ENCODE measurements at places on chromosomes 7 and 10.

- no peak for DNase-seq
Observed at GRCh38 chr10:31999836-32000235, 56.4 kb downstream of the KIF5B start.

DNA sequence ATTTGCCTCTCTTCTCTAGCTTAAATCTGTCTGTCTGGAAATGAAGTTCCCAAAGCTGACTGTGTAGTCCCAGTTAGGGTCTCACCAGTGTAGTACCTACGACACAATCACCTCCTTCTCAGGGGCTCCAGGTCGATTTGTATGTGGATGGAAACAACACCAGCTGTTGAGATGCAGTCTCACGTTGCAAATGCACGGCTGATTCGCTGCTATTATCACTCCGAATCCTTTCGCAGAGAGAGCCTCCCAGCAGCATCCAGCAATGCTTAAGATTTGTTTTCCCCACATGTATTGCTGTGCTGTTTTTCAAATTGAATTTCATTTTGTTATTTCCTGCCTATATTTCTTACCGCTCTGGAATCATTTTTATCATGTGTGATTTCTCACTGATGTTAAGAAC, 16.3 kb downstream of the VSTM4 start:
- no peak for DNase-seq

DNA sequence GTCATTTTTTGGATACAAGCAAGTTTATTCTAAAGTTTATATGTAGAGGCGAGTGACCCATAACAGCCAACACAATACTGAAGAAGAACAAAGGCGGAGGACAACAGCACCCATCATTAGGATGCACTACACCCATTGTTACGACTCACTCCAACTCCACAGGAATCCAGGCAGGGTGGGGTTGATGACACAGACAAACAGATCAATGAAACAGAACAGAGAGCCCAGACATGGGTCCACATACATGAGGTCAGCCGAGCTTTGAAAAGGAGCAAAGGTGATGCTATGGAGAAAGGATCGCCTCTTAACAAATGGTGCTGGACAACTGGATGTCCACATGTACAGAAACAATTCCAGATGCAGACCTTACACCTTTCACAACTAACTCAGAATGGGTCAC, 426.4 kb downstream of the PTPRN2 start:
- no peak for DNase-seq

DNA sequence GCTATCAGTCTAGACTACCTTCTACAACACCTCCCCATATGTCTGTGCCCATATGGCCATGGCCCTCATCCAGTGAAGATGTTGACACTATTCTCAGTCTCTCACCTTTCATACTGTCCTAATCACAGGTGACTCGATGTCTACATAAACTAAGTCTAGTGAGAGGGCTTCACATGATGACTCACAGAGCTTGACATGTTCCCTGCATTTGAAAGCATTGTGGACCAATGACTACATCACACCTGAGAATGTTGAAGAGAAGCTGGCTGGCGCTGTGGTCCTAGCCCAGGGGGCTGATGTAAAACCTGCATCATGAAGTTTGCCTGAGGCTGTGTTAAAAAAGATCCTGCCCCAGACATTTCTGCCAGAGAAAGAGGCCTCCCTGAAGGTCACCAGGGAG, 167.2 kb downstream of the NPSR1 start:
- no peak for DNase-seq

DNA sequence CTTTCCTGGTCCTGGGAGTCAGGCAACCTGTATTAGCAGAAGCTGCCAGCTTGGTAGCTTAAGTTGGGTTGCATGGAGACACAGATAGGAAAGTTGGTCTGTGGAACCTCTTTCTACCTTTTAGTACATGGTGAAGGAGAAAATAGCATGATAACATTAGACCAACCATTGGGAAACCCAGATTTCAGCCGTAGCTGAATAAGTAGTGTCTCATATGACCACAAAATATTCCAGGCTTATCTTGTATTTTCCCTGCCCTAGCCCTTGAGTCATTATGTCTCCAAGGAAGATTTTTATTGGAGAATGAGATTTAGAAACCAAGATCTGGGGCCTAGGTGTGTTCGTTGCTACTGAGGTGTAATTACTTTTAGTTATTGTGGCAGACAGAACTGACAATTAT, 67.2 kb downstream of the CCSER2 start:
- no peak for DNase-seq

DNA sequence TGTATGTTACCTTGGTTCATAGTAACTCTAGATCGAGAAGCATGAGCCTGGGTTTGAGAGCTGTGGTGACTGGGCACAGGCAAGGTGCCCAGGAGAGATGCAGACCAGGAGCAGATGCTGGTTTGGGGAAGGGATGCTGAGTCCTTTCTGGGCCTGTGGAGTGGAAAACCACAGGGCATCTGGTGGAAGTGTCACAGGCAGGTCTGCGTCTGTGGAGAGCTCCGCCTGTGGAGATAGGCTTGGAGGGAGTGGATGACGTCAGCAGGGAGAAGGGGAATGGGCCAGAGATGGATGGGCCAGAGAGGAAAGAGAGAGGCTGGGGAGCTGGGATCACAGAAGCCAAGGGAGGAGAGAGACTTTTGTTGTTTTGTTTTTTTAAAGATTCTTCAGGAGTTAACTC, 14.8 kb downstream of the CYP26A1 start:
- DNase-seq, result no peak

DNA sequence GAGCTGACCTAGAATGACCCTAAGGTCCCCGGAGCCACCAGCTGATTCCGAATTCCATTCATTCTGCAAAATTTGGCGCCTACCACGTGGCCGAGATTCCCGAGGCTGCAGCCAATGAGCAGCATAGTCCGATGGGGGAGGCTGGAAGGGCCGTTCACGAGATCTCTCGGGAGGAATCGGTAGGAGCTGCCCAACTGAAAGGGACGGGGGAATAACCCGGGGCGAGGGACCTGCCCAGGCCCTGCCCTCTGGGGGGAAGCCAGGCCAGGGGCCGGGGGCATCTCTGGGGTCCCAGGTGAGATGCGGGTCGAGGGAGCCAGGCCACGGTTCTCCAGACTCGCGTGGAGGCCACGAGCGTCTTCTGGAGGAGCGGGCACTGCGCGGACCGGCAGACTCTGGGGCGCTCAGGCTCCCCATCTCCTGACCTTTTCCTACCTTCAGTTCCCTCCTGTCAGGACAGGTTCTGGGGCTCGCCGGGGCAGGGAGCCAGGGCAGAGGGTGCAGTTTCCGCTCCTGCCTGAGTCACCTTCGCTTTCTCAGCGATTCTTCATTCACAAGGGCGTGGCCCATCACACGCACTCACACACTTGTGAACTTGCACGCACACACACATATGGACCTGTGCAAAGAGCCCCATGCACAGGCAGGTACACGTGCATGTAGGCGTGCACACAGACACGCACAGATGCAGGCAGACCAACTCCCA, 173.4 kb downstream of the RNF216 start:
- DNase-seq, result no peak

DNA sequence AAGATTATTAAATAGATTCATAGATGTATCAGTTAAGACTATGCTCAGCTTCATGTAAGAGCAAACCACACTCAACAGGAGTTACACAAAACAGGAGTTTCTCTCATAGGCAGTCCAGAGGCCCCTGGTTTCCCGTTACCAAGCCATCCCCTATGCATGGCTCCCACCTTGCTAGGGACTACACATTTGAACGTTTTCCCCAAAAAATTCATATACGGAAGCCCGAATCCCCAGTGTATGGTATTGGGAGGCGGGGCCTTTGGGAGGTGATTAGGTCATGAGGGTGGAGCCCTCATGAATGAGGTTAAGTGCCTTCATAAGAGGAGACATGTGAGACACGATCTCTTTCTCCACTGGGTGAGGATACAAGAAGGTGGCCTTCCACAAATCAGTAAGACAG, 29.1 kb downstream of the RSU1 start:
- DNase-seq, result no peak
